GM10248 (cell line): ENCODE measurements at places on chromosomes 4 and X.

GRCh38 chr4:107815158-107815557, 9.6 kb upstream of the SGMS2 start:
- DNase-seq = no peak

DNA sequence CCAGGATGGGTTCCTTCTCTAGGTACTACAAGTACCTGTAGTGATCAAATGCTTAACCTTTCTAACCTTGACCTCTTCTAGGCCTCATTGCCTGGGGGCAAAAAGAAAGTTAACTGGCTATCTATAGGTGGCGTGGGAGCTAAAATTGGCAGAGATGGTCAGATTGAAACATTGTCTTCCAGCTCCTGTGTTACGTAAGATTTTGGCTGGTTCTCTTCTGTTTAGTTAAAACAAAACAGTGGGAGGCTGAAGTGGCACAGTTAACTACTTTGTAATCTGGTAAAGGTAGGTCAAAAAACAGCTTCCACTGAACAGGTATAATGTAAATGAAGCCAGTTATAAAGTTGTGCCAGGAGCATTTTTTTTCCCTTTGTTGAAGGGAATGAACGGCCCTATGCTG, 115.2 kb downstream of the MBNL3 start:
- no peak for DNase-seq

DNA sequence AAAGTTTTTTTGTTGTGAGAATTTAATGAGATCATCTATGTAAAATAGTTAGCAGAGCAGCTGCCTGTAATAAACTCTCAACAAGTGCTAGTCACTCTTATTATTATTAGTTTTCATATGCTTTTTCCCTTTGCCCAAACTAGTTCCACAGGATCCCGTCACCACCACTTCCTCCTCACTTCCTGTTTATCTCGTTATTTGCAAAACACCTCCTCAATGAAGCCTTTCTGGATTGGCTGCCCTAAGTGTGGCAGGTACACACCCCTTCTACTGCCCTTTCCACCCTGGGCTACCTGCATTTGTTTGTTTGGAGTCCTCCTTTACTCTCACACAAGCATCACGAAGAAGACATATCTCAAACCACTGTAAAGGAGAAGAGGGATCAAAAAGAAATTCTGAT, 54.4 kb upstream of the KLF3 start:
- DNase-seq = no peak

GRCh38 chrX:40617566-40617965, 5.7 kb upstream of the MPC1L start:
- no peak for DNase-seq

GRCh38 chr4:183287677-183288076, 32.4 kb downstream of the CLDN22 start:
- no peak for DNase-seq

DNA sequence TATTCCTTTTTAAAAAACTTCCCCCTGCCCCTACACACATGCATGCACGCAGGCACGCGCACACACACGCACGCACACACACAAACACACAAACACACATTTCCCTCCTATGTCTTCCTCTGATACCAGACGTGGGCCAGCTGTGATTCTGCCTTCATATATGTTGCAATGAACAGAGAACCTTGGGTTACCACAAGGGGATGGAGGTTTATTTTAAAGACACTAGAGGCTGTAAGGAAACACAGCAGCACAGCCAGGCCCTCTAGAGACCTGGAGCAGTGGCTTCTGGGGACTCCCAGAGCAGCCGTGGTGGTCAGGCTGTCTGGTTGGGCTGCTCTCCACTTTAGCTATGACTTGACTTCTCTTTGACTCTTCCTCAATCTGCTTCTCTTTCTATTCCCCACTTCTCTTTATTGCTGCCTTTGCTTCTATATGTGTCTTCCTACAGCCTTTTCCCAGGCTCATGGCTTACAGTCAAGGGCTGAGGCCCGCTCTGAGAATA, 3.2 kb upstream of the TLR10 start:
- peak; percentile 65 for DNase-seq
